ENCODE measurements at places on chromosomes 1 and 21.

DNA sequence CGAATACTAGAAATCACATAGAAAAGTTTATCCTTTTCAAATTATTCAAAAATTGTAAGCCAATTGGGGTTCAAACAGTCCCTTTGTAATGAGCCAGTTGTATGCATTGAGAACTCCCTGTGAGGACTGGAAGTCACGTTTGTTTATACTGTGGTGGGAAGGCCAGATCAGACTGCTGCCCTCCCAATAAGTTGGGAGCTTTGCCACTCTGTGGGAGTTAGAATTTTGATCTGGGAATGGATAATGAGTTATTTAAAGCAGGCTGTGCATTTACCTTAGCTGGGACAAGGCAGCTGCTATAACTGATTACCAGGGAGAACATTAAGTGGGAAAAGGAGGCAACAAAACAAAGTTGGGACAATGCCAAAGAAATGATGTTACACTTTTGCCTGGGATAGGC is 178.8 kb downstream of the SDCCAG8 start:
- DNase-seq = no peak

GRCh38 chr1:226738995-226739695 is at the start of gene ITPKB:
Gene ITPKB (minus strand): TSS chr1:226739282. CDS start chr1:226737458, 1,824 bp downstream.
- peak; percentile 80 for DNase-seq

DNA sequence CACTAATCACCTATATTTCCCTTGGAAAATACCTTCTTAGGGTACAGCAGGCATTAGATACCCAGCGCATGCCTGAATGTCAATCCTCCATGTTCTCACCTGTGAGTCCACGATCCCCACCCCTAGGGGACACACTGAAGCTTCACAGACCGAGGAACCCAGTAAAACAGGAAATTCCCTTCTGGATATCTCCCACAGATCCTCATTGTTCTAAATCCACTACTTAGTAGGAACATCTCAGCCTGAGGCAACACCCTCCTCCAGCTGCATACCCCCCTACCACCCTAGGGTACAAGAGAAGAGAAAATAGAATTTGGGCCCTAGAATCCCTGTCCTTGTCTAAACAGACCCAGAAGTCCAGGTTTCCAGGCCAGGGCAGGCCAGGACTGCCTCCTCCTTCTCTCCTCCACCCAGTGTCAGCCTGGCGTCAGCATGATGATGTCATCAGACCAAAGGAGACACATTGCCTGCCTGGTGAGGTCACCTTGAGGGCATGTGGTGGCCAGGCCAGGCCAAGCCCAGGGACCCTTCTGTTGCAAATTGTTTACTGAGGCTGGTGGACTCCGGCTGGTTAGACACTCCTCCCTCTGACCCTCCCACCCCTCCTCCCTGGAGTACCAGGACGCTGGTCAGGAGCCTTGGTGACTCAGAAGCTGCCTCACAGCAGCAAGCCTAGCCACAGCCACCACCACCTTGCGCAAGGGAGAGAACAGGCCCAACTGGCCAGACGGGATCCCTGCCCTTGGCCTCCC is 6.2 kb downstream of the NECTIN4 start:
- DNase-seq = peak; percentile 96

- peak; percentile 28 for DNase-seq
Observed at GRCh38 chr1:236284291-236284721, 2.5 kb upstream of the ERO1B start.

GRCh38 chr1:94039514-94039870 is 81.5 kb downstream of the ABCA4 start:
- DNase-seq = peak; percentile 80

DNA sequence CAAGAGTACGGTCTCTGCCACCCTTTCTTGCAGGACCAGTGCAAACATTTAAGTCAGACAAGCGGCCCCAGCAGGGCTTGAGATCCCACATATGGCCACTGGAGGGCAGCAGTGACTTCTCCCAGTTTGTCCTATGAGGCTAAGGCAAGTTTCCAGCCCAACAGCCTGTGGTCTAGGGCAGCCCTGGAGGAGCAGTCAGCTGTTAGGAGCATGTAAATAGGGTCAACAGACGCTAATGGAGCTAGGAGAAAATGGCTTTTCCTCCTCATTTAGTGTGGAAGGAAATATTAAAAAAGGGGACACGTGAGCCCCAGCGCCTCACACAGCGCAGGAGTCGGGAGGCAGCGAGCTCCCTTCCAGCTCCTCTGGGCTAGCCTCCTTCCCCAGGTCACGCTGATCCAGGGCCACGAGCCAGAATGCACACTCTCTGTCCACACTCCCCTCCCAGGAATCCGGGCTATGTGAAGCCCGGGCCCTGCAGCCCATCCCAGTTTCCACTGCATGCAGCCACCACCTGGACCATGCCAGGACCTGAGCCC is 95.6 kb downstream of the LAMC2 start:
- DNase-seq = peak; percentile 87

DNA sequence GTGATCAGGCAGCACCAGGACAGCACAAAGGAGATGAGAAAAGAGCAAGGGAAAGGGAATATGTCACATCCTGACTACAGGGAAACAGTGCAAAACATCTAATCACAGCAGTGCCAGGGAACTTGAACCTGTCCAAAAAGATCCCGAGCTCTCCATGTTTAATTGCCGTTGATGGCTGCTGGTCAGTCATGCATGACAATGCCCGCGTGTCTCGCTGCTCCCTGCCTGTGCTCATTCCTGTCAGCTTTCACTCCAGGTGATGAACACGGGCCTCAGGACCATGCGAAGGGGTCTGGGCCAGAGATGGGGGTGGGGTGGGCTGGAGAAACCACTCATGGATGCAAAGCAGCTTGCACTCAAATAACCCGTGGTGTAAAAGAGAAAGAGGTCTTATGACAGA is 287.0 kb downstream of the GPATCH2 start:
- DNase-seq = no peak

GRCh38 chr1:42176902-42177519 is 12.5 kb upstream of the GUCA2A start:
- DNase-seq = peak; percentile 58

DNA sequence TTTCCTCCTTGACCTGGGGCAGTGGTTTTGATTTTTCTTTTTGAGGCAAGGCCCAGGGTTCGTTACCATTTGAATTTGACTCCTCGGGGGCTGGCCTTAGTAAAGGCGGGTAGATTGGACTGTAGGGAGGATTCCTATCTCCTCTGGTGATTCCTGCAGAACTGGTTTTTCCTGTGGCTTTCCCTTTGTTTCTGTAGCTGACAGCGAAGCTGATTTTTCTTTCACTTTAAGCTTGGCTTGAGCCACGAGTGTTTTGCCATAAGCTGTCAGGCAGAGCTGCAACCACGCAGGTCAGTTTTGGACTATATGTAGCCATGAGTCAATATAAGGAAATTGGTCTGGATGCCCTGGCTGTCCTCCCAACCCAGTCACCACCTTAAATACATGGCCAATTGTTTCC is 28.7 kb upstream of the KCNJ15 start:
- DNase-seq = no peak

DNA sequence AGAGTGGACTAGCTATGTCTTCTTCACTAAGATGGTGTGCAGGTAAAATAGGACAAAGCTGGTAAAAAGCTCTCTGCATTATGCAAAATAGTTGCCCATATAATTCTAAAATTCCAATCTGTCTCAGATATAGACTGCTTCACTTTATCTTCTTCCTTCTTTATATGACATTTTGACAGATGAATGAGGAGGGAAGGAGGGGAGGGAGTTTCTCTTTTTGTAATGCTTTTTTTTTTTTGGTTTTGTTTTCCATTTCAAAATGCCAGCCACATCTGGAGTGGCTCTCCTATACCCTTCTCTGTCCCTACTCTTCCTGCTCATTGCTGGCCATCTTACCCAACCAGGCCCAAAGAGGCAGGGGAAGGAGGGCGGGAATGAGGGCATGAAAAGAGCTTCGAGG is 24.2 kb upstream of the JUN start:
- peak; percentile 36 for DNase-seq

GRCh38 chr1:113940365-113941244 is 11.5 kb downstream of the HIPK1 start:
- no peak for DNase-seq

DNA sequence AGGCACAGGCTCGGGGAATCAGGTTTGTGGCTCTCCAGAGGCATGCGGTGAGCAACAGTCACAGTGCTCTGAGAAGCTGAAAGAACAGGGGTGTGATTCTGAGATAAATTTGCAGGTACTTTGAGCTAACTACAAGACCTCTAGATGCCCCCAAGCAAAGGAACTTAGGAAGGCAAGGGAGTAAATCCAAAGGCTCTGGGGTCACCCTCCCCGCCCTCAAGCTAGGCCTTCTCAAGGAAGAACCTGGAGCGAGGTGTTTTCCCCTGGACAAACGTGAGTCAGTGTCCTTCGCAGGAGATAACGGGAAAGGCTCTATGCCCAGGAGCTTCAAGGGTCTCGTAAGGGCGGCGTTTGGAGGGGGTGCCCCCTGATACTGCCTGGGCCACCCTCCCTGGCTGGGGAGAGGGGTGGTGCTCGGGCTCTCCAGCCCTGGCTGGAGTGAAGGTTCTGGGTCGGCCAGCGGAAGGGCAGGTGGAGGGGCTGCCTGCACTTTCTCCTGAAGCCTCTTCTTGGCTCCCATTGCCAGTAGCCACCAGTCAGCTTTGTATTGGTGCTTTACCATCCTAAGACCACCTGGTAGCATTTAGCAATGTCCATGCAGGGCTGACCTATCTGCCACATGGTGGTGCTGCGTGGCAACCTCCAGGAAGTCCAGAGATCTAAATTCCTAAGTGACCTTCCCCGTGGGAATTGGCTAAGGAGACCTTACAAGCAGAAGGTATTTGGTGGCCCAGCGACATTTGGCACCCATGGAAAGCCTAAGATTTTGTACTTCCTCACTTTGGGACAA is 44.0 kb downstream of the GPR161 start:
- no peak for DNase-seq

GRCh38 chr1:221858818-221859611 is 117.1 kb upstream of the DUSP10 start:
- DNase-seq = no peak

- peak; percentile 88 for DNase-seq
Observed at GRCh38 chr1:234707641-234708040, 97.7 kb upstream of the IRF2BP2 start.

- no peak for DNase-seq
Observed at GRCh38 chr1:232834066-232834465, 28.9 kb downstream of the MAP10 start.

DNA sequence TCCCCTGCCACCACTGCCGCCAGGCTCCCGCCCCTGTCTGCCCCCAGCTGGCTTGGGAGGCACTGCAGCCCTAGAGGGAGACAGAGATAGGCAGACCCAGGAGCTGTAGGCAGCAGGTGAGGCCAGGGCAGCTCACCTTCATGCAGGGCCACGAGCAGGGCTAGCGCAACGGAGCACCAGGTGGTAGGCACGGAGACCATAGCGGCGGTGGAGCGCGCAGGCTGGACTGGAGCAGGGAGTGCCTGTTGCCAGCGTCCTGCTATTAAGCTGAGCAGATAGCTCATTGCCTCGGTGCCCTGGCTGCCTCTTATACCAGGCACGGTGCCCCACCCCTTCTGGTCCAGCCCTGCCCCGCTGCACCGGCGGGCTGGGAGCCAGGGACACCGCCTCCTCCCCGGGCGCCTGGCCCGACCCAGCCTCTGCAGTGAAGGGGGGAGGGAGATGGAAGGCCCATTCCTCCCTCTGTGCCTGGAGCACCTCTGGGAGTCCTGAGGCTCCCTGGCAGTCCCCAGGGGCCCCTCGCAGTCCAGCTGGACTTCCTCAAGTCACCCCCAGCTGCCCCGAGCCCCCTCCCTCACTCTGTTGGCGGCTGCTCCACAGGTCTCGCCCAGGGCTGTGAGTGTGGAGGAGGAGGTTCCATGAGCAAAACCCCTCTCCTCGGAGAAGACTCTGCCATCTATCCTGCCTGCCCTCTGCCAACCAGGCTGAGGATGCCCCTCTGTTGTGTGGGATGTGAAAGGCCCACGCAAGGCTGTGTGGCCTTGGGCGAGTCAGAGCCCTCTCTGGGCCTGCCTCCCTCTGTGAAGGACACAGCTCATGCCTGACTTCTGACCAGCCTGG is at the start of gene EDN2:
TSS of gene EDN2 (minus strand) at position 282 of the 840 bp plus-strand sequence. CDS start at position 200, 82 bp downstream.
- DNase-seq = no peak

GRCh38 chr21:30579346-30579745 is 10.9 kb downstream of the KRTAP22-2 start:
- DNase-seq = no peak

DNA sequence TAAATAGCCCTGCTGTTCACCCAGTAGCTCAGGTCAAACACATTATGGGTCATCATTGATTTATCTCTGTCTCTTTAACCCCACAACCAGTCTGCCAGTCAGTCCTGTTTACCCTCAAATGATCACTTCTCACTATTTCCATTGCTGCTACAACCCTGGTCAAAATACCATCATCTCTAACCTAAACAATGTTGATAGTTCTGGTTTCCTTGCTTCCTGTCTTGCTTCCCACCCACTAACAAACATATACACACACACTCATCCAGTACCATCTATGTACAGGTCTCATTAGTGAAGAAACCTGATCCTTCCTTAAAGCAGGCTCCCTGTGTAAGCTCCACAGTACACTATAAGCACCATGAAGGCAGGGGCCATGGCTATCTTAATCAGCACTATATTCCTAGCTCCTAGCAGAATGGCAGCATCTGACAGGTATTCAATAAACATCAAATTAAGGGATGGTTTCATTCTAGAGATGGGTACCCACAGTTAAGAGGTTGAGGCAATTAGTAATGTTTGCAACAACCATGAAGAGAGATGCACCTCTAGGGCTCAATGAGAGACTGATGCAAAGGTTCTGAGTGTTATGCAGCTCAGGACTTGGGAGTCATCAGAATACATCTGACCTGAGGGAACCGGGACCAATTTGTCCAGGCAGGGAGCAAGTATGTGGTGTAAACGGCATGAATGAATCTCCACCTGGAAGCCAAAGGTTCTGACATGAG is 10.0 kb upstream of the TGFBR3 start:
- DNase-seq = no peak

DNA sequence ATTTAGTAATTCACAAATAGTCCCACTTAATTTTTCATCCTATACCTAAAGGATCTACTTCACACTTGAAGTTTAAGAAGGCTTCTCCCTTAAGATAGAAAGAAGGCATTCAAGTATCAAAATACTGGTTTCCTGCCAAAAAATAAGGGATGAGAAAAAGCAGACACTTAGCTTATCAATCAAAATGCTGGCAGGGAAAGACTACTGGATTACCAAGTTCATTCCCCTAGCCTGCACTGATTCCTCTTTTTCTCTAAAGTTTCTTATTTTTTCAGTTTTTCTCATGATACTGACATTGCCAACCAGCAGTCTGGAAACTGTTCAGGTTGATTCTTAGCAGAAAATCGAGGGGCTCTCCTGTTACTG is 204.6 kb downstream of the GABPA start:
- DNase-seq = no peak

DNA sequence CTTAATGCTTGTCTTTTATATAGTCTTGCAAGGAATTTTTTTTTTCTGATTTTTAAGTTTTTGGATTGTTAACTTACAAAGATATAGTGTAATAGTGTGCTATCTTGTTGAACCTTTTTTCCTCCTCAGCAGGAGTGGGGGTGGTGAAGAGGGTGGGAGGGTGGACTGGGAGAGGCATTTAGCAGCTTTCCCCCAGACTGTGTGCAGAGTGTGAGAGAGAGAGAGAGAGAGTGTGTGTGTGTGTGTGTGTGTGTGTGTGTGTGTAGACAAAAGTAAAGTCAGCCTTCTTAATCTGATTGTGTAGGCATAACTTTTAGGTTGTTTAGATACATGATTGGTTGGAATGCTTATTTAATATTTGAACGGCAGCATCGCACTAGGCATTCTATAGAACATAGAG is 4.9 kb downstream of the CAMTA1 start:
- DNase-seq = no peak

GRCh38 chr1:17168091-17168876 is 36.6 kb upstream of the PADI1 start:
- no peak for DNase-seq

Data from suppressor macrophage treated with lipopolysaccharide for 1 hour (primary cell).